ENCODE measurements at places on chromosomes 16 and 17.

DNA sequence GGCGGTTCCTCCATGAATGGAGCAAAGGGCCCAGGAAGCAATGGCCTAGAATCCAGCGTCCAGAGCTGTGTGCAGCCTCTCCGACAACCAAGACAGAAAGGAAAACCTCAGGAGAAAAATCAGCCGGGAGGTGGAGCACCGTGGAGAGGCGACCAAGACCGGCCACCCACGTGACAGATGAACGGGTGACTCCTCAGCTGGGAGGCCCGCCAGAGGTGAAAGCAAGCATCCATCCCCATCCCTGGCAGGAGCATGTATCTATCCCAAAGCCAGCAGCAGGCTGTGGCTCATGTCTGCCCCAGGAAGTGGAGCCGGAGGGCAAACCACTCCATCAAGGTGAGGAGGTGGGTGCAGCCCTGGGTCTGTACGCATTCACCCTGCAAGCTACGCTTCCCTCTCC is 52.1 kb downstream of the FOXL1 start:
- DNase-seq, result no peak

GRCh38 chr16:22786691-22787090 is 27.3 kb upstream of the HS3ST2 start:
- DNase-seq, result no peak

- DNase-seq, result no peak
Measured at GRCh38 chr16:11059588-11059987, 115.2 kb downstream of the CLEC16A start.

GRCh38 chr16:4214215-4214621 is 27.7 kb downstream of the SRL start:
- no peak for DNase-seq

GRCh38 chr17:65888649-65889048 is 303.3 kb downstream of the CEP112 start:
- DNase-seq, result no peak

GRCh38 chr17:73291260-73291801 is 20.5 kb downstream of the CDC42EP4 start:
- DNase-seq, result no peak

- no peak for DNase-seq
Measured at GRCh38 chr16:9014389-9014788, 50.7 kb upstream of the USP7 start.
